ENCODE measurements at places on chromosomes 1 and 21.

GRCh38 chr1:165426745-165427144 lies 18.2 kb downstream of the RXRG start:
- no peak for DNase-seq

GRCh38 chr21:45860493-45861155 lies 120.9 kb upstream of the COL6A1 start:
- no peak for DNase-seq

- DNase-seq: no peak
These were observed 231.5 kb downstream of the LMO4 start for GRCh38 chr1:87560137-87560536.

GRCh38 chr1:59560807-59561450 lies 253.8 kb upstream of the HOOK1 start:
- no peak for DNase-seq

DNA sequence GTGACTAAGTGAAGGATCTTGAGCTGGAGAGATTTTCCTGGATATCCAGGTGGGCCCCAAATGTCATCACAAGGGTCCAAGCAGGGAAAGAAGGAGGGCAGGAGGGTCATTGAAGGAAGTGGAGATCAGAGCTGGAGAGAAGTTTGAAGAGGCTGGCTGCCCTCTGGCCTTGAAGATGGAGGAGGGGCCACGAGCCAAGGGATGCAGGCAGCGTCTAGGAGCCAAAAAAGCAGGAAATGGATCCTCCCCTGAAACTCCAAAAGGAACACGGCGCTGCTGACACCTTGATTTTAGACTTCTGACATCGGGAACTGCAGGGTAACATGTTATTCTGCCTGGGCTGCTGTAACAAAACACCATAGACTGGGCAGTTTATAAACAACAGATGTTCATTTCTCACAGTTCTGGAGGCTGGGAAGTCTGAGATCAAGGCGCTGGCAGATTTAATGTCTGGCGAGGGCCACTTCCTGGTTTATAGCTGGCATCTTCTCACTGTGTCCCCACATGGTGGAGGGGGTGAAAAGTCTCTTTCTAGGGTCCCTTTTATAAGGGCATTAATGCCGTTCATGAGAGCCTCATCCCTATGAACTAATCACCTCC lies 28.8 kb upstream of the ZBTB21 start:
- no peak for DNase-seq

DNA sequence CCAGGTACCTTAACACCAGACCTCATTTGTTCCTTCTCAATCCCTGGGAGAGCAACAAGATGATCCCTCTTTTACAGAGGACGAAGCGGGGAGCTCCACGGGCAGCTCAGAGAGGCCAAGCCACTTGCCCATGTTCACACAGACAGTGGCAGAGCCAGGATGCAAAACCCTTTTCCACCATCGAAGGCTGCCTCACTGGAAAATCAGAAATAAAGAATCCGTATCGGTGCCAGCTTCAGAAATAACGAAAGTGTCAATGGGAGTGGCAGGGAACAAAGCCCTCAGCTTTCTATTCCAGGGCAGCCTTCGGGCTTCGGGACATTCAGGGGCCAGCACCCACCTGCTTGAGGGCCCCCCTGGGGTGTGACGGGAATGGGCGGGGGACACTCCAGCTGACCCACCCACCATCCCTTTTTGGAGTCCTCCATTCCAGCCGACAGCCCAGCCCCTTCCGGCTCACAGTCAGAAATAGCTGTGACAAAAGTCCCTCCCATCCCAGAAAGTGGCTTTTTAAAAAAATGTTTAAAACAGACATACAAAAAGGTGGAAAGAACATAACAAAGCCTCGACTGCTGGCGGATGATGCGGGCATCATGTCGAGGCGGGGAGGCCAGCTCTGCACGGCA lies 6.0 kb downstream of the IFFO2 start:
- no peak for DNase-seq
